ENCODE measurements at places on chromosomes 3 and 15.
A peak's percentile ranks its signal among the peaks of the same experiment; 100 is the strongest.

DNA sequence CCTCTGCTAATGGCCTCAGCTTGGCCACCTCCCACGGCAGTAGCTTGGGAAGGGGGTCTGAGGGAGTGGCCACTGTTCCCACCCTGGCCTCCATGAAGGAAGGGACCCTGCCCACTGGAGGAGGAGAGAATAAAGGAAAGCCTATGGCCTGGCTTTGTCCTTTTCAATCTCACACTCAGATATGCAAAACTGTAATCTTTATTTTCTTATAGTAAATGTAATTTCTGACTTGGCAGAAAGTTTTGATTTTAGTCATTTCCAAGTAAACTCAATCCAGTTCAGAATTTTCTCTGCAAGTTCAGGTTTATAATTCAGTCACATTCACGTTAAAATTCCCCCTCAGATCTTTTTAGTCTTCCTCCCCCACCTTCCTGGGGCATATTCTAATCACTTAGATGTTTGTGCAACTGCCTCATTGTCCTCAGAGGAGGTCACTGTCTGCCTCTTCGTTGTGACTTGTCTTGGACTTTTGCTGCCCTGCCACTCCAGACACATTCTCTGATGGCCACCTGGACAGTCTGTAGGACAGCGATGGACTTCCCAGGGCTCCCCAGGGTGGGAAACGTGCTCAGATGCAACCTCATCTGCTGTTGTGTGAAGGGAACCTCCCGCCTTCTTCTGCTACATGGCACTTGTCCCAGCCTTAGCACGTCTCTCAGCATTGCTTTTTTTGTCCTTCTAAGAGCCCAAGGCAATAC is 222.8 kb upstream of the TBL1XR1 start:
- no peak for DNase-seq

DNA sequence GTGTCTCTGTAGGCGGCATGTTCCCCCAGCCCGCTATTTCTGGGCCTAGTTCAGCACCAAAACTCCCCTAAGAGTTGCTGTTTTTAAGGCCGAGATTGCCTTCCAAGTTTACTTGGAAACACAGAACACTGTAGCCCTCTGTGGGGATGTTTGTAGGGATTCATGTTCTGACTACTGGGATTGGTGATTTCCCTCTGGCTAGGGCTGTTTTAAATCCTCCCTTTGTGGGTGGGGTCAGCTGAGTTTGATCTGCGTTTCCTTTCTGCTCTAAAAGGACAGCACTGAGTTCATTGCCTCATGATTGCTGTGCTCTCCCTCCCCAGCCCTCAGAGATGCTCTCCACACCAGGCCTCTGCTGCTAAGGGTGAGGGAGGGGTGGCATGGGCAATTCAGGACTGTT is 640.6 kb upstream of the DPPA4 start:
- no peak for DNase-seq

DNA sequence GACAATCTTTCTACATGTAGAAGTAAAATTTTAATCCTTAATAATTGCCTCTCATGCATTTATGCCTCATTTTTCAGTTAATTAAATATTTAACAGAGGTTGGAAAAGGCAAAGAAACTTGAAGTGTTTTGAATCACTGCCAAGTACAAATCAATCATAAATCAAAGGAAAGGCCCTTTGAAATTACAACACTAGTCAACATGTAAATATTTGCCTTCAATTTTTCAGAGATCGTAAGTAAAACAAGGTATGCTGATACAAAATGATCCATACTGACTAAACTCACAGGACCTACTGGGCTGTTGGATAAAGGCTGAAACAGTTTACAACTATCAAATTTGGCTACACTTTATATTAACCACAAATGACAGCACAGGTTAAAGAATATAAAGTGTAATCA is 33.9 kb downstream of the ZBBX start:
- DNase-seq: no peak

DNA sequence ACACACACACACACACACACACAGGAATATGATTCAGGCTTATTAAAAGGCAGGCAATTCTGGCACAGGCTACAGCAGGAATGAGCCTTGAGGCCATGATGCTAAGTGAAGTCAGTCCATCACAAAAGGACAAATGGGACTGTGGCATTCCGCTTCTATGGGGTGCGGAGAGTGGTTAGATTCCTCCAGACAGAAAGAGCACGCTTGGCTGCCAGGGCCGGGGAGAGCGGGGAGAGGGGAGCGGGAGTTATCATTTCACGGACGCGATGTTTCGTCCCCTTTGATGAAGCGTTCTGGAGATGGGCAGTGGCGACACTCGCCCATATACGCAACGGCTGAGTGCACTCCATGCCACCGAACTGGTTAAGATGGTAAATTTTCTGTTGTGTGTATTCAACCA is 58.5 kb upstream of the FAM174B start:
- peak; percentile 37 for DNase-seq

GRCh38 chr3:113136544-113136943 is 74.8 kb upstream of the BOC start:
- DNase-seq: no peak

DNA sequence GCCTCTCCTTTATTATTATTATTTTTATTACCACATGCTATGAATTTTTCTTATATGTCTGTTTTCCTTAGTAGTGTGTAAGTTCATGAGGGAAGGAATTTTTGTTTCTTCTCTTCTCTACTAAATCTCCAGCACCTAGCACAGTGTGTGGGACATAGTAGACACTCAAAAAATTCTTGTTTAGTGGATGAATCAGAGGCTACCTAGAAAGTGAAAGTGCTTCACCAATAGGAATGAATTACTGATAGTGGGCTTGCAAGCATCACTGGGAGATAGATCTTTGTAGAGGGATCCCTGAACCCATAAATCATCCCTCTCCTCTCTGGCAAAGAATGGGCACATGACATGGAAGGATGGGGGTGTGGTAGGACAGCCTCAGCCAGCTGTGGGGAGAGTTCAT is 8.5 kb downstream of the SPTBN5 start:
- no peak for DNase-seq

GRCh38 chr3:151880416-151880690 is 6.9 kb downstream of the SUCNR1 start:
- DNase-seq: no peak

GRCh38 chr3:186743666-186744065 is 26.5 kb downstream of the KNG1 start:
- DNase-seq: no peak

- no peak for DNase-seq
Measured at GRCh38 chr3:73448761-73449301, 175.9 kb downstream of the PDZRN3 start.

DNA sequence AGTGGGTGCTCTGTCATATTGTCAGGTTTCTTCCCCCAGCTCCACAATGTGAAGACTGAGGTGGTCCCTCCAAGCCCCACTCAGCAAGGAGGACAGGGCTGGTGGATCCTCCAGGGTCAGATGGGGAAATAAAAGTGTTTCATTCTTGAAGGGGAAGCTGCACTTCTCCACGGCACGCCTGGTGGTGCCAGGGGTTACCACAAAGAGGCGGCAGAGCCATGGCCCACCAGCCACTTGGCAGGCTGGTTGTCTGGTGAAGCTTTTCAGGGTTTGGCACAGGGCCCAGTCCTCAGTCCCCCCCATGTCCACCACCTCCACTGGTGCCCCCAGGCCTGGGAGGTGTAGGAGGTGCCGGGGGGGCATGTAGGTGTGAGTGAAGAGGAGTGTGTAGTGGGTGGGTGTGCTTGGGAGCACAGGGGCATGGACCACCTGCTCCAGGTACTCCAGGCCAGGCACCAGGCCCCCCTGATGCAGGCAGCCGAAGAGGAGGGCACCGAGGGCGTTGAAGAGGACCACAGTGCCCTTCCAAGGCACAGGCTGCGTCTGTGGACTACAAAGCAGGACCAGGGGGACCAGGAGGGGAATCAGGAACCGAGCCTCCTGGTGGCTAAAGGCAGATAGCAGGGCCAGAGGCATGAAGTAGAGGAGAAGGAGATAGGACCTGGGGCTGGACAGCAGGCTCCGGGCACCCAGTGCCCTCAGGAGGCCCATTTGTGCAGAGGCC is 5.0 kb upstream of the NCBP2 start:
- DNase-seq: no peak

GRCh38 chr15:50790778-50791453 is 25.4 kb upstream of the SPPL2A start:
- no peak for DNase-seq

- peak; percentile 67 for DNase-seq
Measured at GRCh38 chr3:10263646-10264363, 15.5 kb downstream of the TATDN2 start.

DNA sequence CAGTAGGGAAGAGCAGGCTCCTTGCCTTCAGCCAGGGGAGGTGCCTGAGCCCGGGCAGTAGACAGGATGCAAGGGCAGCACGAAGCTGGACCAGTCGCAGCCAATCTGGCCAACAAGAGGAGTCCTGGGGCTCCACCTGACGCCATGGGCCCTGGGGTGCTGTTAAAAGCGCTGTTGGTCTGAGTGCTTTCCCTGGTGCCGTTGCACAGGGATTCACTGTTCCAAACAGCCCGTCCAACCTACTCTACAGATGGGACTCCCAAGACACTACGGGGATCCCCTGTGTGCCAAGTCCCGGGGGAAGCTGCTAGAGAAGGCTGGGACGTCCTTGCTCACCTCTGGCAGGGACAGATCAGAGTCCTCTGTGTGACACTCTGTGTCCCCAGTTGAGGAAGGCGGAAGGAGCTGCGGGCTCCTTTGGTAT is 632 bp downstream of the CTSH start:
- no peak for DNase-seq

All from HEK293T (cell line).